Glomerular endothelial cell (primary cell): ENCODE measurements at places on chromosomes 6 and 20. TPM values are rescaled to one million over a fixed set of nuclear protein-coding genes. Genes with fewer than 3 reads are reported as not detected.

The CDK19 gene
- total RNA-seq: 7.9 and 13.1 TPM in 2 replicates

The TREM2 gene
- not detected in 2 replicates for total RNA-seq

The UCKL1 gene
- total RNA-seq: 28.3 and 45.4 TPM in 2 replicates

The CRISP3 gene
- total RNA-seq: not detected in 2 replicates

The CSNK2A1 gene
- 115 and 132 TPM in 2 replicates for total RNA-seq

The DEFB132 gene
- not detected in 2 replicates for total RNA-seq

The DNAH8 gene
- 0.06 TPM in 1 of 2 replicates, not detected in the other for total RNA-seq

- DNase-seq: no peak
Measured at GRCh38 chr6:126396131-126396530, 56.2 kb downstream of the CENPW start.

DNA sequence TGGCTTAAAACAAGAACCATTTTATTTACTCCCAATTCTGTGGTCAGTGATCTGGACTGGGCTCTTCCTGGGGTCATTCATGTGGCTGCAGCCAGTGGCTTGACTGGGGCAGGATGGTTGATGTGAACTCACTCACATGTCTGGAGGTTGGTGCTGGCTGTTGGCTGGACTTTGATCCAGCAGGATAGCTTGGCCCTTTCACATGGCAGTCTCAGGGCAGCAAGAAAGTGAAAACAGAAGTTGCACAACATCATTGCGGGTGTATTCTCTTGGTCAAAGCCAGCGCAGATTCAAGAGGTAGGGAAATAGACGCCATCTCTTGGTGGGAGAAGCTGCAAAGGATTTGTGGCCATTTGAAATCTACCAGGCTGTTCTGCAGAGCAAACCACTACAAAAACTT, 77.2 kb downstream of the MDGA1 start:
- DNase-seq: no peak

GRCh38 chr6:32886681-32887383, 32.8 kb downstream of the PSMB9 start:
- no peak for DNase-seq

- no peak for DNase-seq
Measured at GRCh38 chr20:62642666-62643520, 590 bp downstream of the SLCO4A1 start.

- DNase-seq: no peak
Measured at GRCh38 chr20:2708665-2709064, 16.1 kb downstream of the EBF4 start.

DNA sequence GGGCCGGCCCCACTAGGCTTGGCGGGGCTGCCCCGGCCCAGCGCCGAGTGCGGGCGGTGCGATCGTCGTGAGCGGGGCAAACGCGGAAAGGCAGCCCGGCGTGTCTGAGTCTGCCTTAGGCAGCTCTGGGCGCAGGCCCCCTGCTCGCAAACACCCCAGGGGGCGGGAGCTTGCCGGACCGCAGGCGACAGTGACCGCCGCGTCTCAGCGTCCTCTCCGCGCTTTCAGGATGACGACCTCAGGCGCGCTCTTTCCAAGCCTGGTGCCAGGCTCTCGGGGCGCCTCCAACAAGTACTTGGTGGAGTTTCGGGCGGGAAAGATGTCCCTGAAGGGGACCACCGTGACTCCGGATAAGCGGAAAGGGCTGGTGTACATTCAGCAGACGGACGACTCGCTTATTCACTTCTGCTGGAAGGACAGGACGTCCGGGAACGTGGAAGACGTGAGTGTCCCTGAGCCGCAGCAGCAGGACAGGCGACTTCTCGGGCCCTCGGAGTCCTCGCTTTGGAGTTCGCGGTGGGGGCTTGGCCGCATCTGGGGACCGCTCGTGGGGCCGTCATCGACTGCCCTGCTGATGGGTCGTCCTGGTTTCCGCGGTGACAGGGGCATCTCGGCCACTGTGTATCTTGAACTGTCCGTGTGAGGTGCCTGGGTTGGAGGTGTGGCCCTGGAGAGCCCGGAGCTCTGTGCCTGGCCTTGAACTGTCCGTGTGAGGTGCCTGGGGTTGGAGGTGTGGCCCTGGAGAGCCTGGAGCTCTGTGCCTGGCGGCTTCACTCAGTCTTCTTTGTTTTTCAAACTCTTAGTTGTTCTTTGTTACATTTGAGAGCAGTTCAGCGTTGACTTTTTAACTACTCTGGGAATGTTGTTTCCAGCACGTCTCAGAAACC, 786 bp downstream of the ADRM1 start:
- no peak for DNase-seq

GRCh38 chr6:138597336-138597735, 98.0 kb upstream of the NHSL1 start:
- DNase-seq: peak; percentile 71

DNA sequence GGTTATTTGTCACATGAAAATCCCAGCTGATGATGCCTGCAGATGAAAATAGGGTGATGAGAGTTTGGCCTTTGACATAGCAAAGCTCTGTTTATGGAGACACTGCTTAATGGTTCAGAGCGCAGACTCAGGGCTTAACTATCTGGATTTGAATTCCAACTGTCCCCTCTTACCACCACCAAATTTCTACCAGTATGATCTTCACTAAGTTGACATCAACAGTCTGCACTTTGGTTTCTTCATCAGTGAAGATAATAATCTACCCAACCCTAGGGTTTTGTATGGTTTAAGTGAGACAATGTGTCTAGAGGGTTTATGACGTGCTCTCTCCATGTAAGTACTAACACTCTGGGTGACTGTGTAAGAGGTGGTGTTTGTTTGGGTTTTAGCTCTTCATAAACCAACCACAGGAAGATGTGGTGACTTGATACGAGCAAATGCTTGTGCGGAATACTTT, 151.4 kb upstream of the TNFAIP3 start:
- DNase-seq: no peak

DNA sequence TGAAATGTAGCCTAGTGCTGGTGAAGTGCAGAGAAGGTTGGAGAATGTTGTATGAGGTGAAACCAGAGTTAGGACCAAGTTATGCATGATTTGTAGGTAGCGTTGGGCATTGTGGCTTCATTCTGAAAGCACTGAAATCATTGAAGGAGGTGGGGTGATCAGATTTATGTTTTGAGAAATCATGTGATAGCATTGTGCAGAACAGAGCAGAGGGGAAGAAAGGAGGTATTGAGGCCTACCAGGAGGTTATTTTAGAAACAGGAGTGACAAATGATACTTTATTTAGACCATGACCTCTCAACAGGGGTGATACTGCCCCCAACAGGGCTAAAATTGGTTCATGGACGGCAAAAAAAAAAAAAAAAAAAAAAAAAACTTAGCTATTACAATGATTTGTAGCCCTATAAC, 15.6 kb upstream of the HMGN3 start:
- DNase-seq: no peak

- DNase-seq: peak; percentile 18
Measured at GRCh38 chr6:167799033-167799821, 27.5 kb upstream of the AFDN start.

DNA sequence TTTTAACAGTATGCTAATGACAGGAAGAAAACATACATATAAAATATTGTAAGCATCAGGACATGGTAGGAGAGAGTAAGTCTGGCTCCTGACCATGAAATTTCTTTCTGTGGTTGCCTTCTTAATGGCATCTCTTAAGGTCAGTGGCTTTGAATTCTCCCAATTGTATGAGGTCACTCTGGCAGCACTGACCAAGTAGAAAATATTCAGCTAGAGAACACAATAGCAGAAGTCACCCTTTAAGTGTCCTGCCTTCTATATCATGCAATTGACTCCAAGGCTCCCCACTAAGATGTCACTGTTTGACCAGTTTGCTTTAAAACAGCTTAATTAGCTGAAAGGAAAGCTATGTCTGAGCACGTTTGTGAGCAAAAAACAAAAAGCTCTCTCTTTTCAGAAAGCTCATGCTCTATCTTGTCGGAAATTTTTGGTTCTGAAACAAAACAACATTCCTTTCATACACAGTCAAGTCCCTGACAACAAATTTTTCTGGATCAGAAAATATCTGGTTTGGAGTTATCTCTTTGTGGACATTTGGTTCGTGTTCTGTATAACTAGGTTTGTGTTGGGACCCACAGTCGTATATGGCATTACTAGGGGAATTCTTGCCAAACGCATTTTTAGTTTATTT, 120.9 kb upstream of the IFNGR1 start:
- DNase-seq: no peak

GRCh38 chr20:44802702-44803101, 7.6 kb downstream of the RIMS4 start:
- no peak for DNase-seq

GRCh38 chr20:7773511-7773910, 166.7 kb downstream of the HAO1 start:
- no peak for DNase-seq

DNA sequence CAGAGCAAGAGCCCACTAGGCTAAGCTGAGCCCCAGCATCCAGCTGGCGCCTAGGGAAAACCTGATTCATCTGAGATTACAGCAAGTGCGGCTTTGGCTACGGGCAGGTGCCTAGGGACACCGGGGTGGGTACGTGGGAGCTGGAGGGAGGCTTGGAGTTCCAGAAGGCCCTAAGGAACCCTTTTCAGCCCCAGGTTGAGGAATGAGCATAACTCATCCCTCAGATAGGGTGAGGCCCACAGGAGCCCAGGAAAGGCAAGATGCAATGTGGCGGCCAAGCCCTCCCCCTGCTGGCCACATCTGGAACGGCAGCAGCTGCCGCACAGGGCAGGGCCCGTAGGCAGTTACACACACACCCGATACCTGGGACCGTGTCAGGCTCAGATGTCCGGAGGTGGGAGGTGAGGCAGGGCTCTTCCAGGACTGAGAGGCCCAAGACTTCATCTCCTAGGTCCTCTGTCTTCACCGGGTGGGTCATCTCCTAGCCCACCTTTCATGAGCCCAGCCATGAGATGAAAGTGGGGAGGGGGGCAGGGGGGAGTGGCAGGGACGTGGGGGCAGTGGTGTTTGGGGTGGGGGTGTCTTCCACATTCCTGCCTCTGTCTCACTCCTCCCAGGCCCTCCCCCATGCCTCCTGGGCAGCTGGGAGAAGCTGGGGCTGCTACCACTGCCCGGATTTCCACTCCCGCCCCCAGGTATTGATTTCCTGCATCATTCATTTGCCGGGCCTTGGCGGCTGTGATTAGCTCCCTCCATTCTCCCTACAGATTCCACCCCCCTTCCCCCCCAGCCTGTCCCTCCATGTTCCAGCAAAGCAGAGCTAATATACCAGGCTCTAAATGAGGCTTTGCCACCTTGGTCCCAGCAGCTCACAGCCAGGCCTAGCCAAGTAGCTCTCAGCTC, 5.5 kb downstream of the MDGA1 start:
- no peak for DNase-seq

- no peak for DNase-seq
Measured at GRCh38 chr6:150925590-150925928, 60.1 kb downstream of the MTHFD1L start.

DNA sequence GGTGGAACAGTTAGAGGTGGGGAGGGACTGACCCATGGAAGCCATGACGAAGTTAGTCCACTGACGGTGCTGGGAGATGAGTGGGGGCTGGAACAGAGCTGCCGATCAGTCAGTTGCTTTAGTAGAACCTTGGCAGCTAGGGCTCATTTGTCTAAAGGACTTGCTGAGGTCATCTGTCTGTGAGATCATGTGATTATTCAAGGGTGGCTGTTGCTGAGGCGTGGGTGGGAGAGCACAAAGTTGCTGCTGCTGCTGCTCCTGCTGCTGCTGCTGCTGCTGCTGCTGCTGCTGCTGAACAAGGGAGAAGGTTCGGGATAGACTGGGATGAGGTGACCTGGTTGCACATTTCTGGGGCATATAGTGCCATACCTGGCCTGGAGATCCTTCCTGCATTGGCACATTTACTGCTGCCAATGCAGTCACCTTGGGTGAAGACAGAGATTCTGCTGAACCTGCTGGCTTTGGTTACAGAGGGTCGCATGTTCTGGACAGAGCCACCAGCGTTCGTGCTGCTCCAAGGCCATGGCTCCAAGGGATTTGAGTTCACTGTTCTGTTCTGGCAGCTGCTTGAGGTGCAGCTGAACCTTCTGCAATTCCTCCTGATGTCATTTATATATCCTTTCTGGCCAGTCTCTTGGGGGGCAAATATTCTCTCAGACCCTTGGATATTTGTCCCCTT, 840.5 kb downstream of the HACE1 start:
- no peak for DNase-seq

DNA sequence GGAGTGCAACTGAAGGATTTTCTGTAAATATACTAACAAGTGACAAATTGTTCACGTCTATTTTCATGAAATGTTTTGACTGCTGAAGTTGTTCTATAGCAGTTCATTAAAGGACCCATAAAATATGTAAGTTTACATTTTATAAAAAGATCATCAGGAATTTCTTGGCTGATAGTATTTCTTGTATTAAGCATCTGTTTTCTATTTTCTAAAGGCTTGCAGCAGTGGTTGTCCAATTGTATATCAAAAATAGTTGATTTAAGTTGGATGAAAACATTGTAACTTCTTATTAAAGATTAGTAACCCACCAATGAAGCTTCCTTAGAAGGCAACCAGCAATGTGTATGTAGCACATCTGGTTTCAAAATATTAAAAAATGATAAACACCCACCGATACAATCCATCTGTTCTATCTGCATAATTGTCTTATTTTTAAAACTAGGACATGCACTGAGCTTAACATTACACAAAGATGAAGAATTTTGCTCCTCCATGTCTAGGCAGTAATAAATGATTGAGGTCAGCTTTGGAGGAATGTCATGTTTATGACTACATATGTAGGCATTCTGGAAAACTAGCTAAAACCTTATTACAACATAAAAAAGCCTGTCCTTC, 301.3 kb upstream of the TCF21 start:
- no peak for DNase-seq

DNA sequence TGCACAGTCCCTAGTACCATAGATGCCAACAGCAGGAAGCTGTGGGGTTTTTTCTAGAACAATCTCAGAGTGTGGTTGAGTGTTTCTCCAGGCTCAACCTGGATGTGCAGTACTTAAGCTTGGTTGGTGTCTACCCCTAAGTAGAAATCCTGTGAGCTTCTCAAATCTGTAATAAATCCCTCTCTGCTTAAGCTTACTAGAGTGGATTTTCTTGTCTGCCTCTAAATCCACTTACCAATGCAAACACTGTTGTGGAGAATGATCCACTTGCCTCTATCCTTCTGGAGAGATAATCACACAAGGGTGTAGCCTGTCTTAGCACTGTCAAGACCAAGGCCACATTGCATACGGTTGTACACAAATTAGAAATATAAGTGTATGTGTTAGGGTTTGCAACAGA, 43.3 kb upstream of the CLIC5 start:
- DNase-seq: no peak

DNA sequence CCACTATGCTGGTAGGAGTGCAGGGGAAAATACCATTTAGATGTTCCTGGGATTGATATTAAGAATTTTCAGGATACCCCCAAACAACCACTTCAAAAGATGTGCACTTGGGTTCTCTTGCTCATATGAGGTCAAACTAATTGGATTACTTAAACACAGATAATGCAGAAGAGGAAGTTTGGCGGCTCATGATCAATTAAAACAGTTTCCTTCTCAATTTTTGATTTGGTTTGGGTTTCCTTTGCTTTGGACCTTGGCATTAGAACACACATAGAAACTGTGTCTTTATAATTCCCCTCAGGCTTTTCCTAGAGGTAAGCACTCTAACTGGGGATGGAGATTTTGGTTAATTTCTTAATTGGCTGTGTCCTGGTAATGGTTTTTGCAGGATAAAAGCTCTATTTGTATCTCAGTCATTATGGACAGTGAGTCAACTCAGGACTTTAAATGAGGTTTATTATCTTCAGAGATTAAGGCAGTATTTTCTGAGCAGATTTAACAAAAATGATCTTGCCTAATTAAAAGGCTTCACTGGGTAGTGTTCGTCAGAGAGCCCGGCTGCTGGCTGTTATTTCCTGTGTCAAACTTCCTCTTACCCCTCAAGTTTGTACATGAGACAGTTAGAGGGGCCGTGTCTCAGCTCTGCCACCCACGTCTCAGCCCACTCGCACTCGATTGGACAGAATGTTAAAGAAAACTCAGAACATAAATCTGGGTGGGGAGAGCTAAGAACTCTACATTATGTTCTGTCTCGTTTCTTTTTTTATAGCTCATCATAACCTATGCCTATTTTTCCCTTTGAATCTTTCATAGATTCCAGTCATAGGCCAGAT, 50.3 kb upstream of the PREP start:
- DNase-seq: no peak
